ENCODE measurements at places on chromosomes 11 and 22. TPM values are rescaled to one million over a fixed set of nuclear protein-coding genes. Genes with fewer than 3 reads are reported as not detected.

Gene MUC5AC
- 1.4 TPM for total RNA-seq

Gene WBP2NL
- 6.0 TPM for total RNA-seq

Gene OR4A16
- 4.8 TPM for total RNA-seq

Gene PAK1
- 20.2 TPM for total RNA-seq

Gene PDE2A
- 13.5 TPM for total RNA-seq

Gene OR51B5
- 17.1 TPM for total RNA-seq

Gene TSPAN32
- total RNA-seq = 1.7 TPM

Gene OTUB1
- 17.6 TPM for total RNA-seq

Gene VSIG10L2
- total RNA-seq = 0.24 TPM

Gene YAP1
- total RNA-seq = 306 TPM

Gene SNX32
- total RNA-seq = 1.9 TPM

Gene SHISAL1
- 3.9 TPM for total RNA-seq

Gene MICALL1
- total RNA-seq = 85.0 TPM

Gene CSKMT
- total RNA-seq = 3.1 TPM

Gene RIMBP3C
- total RNA-seq = not detected

Gene TBRG1
- total RNA-seq = 24.3 TPM

Gene SIK3
- 12.3 TPM for total RNA-seq

Gene OR52A1
- total RNA-seq = 2.6 TPM

Gene OR2D2
- 5.5 TPM for total RNA-seq

Gene CD6
- total RNA-seq = 0.24 TPM

Gene OVOL1
- 1.4 TPM for total RNA-seq

Gene PRR33
- total RNA-seq = not detected

Gene TPBGL
- total RNA-seq = 0.24 TPM

Gene OR4C6
- 0.72 TPM for total RNA-seq

Gene AIFM3
- not detected for total RNA-seq

Gene DDI1
- 0.72 TPM for total RNA-seq

Gene C11orf21
- total RNA-seq = 0.96 TPM

Gene C11orf68
- 15.9 TPM for total RNA-seq

Gene CDKN1C
- 651 TPM for total RNA-seq

Gene TMPRSS5
- total RNA-seq = not detected

Gene OR5B21
- not detected for total RNA-seq

Gene UBQLN3
- total RNA-seq = 2.6 TPM

Gene CATSPER1
- total RNA-seq = 0.48 TPM

Gene APOA5
- not detected for total RNA-seq

Gene CABP4
- total RNA-seq = 0.96 TPM

Gene CRYBA4
- total RNA-seq = not detected

Gene KCNJ5
- 12.5 TPM for total RNA-seq

Gene MMP7
- 23.8 TPM for total RNA-seq

Gene IFITM1
- 25.3 TPM for total RNA-seq

Gene SMTNL1
- total RNA-seq = not detected

Data from umbilical cord (tissue), 2 donors.